Caudate nucleus (tissue), 63 donors: ENCODE measurements at places on chromosomes 11 and 22.
A peak's percentile ranks its signal among the peaks of the same experiment; 100 is the strongest.

DNA sequence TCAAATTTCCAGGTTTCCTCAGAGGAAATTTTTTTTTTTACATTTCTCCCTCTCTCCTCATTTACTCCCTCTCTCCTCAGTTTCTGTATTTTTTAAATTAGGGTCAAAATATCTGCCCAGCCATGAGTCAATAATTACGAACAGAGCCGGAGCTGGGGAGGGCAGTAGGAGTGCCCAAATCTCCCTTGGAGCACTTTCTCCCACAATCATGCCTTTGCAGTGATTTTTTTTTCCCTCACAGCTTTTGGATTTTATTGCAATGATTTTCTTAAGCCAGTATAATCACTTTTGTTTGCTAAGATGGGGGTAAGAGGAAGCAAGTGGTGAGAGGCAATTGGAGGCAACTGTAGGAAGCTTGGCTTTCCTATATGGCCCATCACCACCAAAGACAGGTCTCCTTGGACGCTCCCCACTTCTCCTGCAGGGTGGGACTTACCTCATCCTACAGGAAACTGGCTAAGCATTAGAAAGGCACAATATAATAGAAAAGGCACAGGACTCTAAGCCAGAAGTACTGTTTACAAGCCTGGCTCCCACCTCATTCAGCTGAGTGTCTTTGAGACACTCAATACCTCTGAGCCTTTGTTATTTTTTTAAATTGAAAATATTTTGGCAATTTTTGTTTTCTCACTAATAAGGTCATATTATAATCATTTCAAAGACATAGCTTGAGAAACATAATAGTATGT is 192.6 kb upstream of the PITPNB start:
- no peak for DNase-seq

DNA sequence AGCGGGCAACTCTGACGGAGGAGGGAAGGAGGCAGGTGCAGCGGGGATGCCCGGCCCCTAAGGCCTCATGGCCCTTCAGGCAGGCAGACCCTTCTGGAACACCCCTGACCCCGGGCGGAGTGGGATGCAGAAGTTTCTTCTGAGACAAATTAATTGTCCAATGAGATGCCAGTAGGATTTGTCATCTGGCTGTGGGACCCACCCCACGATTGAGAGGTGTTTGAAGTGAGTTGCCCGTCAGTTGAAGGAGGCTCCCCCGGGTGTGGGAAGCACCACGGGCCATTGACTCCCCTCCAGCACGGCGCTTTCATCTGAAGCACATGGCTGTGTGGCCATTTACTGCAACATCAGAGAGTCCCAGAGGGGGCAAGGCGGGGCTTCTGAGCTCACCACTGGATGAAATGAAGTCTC is 527.8 kb downstream of the BRD1 start:
- no peak for DNase-seq

- peak; percentile 8 for DNase-seq
Observed at GRCh38 chr11:8338138-8338537, 74.5 kb upstream of the LMO1 start.

- DNase-seq: no peak
Observed at GRCh38 chr11:1573077-1573902, 1.2 kb upstream of the DUSP8 start.

- DNase-seq: no peak
Observed at GRCh38 chr11:43987384-43988039, 45.1 kb downstream of the C11orf96 start.

DNA sequence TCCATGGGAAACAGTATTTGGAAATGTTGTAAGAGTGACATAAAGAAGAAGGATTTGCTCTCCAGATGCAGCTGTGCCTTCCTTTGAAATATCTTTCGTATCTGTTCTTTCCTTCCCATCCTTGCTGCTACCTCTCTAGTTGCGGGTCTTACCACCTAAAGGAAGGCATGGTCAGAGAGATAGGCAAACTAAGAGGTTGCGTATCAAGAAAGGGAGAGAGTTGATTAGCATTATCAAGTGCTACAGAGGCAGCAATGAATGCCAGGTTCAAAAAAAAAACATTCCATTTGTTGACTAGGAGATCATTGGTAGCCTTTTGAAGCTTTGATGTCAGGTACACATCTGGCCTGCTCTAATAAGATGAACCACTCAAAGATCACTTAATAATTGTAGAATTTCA is 4.6 kb downstream of the GTPBP1 start:
- no peak for DNase-seq
